Choroid plexus epithelial cell (primary cell): ENCODE measurements at places on chromosomes 6 and 20.

DNA sequence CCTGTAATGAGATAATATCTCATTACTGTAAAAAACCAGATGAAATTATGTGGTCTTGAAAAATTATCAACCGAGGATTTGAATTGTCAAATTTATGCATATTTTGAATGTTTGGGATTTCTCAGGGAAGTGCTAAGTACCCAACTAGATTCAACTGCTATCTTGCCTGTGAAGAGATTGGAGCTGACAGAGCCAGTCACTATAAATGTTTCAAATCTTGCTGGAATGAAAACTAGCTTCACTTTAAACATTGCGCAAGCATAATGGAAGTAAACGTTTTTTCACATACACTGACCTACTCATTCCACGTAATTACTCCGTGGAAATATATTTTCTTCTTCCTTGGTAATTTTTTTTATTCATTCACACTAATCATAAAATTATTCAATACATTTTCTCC is 46.7 kb downstream of the TMEM170B start:
- peak; percentile 35 for DNase-seq

DNA sequence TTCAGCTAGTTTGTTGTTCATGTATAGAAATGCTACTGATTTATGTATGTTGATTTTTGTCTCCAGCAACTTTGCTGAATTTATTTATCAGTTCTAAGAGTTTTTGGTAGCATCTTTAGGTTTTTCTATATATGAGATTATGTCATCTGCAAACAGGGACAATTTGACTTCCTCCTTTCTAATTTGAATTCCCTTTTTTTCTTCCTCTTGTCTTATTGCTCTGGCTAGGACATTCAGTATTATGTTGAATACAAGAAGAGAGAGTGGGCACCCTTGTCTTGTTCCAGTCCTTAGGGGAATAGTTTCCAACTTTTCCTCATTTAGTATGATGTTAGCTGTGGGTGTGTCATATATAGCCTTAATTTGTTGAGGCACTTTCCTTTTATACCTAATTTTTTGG is 58.2 kb downstream of the CDH26 start:
- DNase-seq: no peak

DNA sequence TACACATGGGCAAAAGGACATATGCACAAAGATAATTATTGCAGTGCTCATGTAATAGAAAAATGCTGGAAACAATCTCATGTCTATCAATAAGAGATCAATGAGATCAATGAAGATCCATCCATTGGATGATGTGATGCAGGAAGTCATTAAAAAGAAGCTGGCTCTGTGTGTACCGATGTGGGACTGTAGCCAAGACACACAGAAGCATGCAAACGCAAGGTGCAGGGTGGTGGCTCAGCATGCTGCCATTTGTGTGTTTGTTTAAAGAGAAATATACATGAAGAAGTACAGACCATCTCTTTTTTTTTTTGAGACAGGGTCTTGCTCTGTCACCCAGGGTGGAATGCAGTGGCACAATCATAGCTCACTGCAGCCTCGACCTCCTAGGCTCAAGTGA is 33.1 kb upstream of the KCNB1 start:
- no peak for DNase-seq

DNA sequence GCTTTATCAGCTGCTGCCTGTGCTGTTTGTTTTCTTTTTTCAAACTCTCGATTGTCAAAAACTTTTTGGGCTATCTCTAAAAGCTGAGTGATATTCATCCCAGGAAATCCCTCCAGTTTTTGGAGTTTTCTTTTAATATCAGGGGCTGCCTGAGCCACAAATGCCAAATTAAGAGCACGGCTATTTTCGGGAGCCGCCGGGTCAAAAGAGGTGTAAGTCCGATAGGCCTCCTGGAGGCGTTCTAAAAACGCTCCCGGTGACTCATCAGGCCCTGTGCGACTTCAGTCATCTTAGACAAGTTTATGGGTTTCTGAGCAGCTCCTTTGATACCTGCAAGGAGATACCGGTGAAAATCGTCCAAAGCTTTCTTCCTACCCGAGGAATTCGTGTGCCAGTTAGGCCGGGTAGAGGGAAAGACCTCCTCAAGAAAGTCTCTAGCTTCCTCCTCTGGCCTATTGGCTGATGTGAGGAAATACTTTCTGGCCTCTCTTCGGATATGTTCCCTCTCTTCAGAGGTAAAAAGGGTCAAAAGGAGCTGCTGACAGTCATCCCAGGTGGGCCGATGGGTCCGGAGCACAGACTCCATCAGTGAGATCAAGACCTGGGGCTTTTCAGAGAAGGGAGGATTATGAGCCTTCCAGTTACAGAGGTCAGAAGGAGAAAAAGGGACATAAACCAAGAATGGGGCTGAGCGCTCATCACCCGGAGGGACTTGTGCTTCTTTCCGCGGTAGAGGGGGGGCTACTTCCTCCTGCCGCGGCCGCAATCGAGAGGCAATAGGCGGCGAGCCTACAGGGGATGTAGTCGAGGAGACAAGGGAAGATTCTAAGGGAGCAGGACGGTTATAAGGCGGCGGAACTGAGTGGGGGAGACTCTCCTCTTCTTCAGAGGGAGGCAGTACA is 151.1 kb downstream of the TRIM27 start:
- no peak for DNase-seq

DNA sequence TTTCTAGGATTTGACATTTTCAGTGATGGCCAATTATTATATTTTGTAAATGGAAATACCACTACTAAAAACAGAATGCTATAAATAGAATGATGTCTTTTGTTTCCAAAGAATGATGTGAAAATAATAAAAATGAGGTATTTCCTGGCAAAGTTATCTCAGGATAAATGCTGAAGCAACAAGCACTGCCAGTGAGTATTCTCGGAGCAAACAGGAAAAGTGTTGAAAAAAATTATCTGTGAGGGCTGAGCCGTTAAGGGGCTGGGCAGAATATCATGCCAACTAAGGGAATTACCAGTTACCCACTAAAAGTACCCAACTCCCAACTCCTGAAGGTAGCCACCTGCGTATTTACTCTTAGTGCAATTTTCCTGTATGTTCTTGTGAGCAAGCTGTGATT is 23.6 kb upstream of the SCAF8 start:
- no peak for DNase-seq

DNA sequence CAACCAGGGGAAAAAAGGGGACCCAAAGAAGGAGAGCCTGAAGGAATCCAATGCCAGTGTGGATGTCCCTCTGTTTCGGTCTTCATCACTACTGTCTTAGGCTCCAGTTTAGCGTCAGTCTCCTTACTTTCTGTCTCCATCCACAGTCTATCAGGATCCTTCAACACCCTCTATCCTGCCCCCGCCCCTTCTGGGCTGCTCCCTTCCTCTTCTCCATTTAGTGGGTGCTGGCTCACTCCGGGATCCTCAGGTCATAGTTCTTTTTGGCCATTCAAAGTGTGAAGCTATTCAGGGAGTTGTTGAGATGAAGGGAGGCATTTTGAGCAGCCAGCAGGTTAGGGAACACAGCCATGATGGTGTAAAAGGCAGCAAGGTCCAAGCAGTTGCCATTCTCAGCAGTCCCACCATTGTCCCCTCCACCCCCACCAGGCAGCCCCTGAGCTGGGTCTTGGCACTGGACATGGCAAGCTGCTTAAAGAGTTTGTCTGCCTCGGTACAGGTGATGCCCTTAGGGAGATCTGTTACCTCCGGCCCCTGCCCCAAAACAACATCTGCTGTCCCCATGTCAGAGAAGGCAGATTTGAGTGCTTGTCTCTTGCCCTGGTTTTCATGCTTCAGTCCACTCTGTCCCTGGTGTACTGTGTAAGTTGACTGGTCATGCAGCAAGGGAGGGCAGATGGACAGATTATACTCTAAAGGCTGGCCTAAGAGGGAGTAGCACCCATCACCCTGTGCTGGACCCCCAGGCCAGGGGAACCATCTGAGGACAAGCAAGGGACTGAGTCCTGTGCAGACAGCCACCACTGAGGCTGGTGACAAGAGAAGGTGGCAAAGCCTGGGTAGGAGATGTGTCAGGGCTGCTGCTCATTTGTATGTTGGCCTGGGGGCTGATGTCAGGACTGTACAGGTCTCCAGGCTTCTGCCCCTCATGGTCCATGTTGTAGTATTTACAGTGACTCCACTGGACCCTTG is 842.0 kb downstream of the HACE1 start:
- DNase-seq: no peak

GRCh38 chr6:167125855-167126349 is 3.0 kb downstream of the CCR6 start:
- no peak for DNase-seq

- DNase-seq: peak; percentile 89
Observed at GRCh38 chr20:23637282-23638221, at the start of gene CST3. Gene CST3 (minus strand): TSS chr20:23637955. CDS start chr20:23637862, 93 bp downstream.

DNA sequence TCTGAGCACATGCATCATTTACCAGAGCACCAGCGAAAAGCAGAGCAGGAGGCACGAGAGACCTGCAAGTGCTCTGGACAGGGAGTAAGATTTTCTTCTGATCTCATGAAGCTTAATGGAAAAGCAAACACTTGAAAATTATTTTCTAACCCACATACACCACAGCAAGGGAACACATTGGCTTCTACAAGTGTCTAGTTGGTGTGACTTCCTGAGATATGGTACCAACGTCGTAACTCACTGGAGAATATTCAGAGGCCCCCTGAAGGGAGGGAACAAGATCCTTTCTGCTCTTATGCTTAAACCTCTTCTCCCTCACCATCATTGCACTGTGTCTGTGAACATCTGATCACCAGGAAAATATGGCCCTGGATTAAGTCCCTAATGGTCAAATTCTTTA is 48.6 kb downstream of the PSMB1 start:
- no peak for DNase-seq

DNA sequence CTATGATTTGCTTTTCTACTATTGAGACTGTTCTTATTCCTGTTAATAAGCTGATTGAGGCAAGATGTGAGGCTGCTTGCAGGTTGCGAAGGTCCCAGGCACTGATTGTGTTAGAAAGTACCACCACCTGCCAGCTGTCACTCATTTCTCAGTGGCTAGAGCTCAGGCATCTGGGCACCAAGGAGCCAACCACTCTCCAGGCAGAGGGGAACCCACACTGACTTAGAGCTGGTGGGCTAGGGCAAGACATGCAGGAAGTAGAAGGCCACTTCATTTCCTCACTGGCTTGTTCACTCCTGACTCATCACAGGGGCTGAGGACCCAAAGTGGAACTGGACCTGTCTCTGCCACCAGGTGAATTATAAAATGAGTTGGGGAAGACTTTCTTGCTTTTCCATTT is 7.8 kb upstream of the DLL1 start:
- no peak for DNase-seq

DNA sequence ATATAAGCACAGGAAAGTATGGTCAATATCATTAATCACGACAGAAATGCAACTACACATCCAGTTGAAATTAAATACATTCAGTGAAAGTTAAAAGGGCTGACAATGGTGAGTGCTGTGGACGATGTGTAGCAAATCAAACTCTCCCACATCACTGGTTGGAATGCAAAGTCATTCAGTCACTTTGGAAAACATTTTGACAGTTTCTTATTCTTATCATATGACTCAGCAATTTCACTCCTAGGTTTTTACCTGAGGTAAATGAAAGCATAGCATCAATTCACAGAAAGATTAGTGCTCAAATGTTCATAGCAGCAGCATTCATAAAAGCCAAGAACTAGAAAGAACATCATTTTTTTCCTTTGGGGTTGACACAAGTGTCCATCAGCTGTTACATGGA is 28.6 kb upstream of the SAMD5 start:
- DNase-seq: no peak

- DNase-seq: no peak
Observed at GRCh38 chr6:88443554-88443953, 277.4 kb upstream of the CNR1 start.

GRCh38 chr6:167238146-167238693 is 52.9 kb upstream of the UNC93A start:
- no peak for DNase-seq

- DNase-seq: no peak
Observed at GRCh38 chr20:51493346-51493791, 49.1 kb downstream of the NFATC2 start.

DNA sequence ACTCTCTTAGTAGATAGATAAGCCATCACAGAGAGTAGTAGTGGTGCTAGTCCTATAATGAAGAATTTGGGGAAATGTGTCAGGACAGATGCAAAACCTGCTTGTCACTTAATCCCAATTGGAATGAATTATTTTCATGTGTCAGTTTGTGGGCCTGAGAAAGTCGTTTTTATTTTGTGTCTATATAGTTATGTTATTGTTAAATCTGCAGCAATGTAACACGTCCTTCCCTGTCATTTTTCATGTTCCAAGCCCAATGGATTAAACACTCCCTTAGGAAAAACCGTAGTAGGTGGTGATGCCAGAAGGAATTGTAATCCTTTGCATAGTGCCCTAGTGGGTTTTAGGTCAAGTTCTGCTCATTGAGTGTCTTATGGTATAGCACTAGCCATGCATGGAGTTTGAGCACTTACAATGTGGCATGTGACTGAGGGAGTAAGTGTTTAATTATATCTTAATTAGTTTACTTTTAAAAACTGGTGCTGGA is 105.9 kb upstream of the PRSS16 start:
- DNase-seq: no peak

- DNase-seq: peak; percentile 50
Observed at GRCh38 chr6:87391334-87391733, 16.4 kb upstream of the CFAP206 start.
